Activated CD8-positive, alpha-beta memory T cell treated with anti-CD3 and anti-CD28 coated beads, Interleukin-2, amount 10 ng/mL, durations not matched to agents 7 days and 5 days (primary cell): ENCODE measurements at places on chromosomes 4 and X.

GRCh38 chr4:98210281-98210680 lies 50.9 kb upstream of the RAP1GDS1 start:
- DNase-seq = no peak
- H3K4me1 ChIP-seq = no peaks in the 10 kb centered on the region
- no peak overlapping the region for H3K27ac ChIP-seq
- H3K27me3 ChIP-seq = peaks cover 2% of the 10 kb centered on the region
- no peaks in the 10 kb centered on the region for H3K36me3 ChIP-seq

- H3K4me3 ChIP-seq = peak overlapping the region; percentile 92
- peaks cover 68% of the 10 kb centered on the region for H3K4me1 ChIP-seq
- H3K27ac ChIP-seq = peak overlapping the region; percentile 100
- DNase-seq = peak; percentile 75
- peaks cover 52% of the 10 kb centered on the region for H3K36me3 ChIP-seq
Measured at GRCh38 chr4:168480931-168481611, 779 bp upstream of the DDX60L start.

- DNase-seq = peak; percentile 60
- H3K27me3 ChIP-seq = no peaks in the 10 kb centered on the region
- peak overlapping the region; percentile 80 for H3K27ac ChIP-seq
- peaks cover 11% of the 10 kb centered on the region for H3K36me3 ChIP-seq
- no peak overlapping the region for H3K4me3 ChIP-seq
Measured at GRCh38 chr4:100823066-100823992, 305.5 kb upstream of the EMCN start.

DNA sequence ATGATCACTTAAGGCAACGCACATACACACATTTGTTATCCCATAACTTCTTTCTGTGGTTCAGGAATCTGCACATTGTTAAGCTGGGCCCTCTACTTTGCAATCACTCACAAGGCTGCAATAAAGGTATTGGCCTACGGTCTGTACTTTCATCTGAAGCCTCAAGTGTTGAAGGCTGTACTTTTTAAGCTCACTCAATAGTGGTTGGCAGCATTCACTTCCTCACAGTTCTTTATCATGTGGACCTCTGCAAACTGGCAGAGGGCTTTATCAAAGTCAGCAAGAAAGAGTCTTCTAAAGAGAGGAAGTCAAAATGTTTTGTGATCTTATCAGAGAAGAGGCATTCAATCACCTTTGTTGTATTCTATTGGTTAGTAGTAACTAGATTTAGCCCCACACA lies 301.4 kb upstream of the EPHA5 start:
- H3K36me3 ChIP-seq = no peaks in the 10 kb centered on the region
- H3K4me1 ChIP-seq = no peaks in the 10 kb centered on the region
- H3K4me3 ChIP-seq = no peak overlapping the region
- no peak for DNase-seq
- H3K27me3 ChIP-seq = no peaks in the 10 kb centered on the region

GRCh38 chr4:24053934-24054333 lies 164.1 kb upstream of the PPARGC1A start:
- H3K36me3 ChIP-seq = no peaks in the 10 kb centered on the region
- DNase-seq = no peak
- H3K27me3 ChIP-seq = no peaks in the 10 kb centered on the region
- H3K4me1 ChIP-seq = no peaks in the 10 kb centered on the region
- no peak overlapping the region for H3K27ac ChIP-seq

DNA sequence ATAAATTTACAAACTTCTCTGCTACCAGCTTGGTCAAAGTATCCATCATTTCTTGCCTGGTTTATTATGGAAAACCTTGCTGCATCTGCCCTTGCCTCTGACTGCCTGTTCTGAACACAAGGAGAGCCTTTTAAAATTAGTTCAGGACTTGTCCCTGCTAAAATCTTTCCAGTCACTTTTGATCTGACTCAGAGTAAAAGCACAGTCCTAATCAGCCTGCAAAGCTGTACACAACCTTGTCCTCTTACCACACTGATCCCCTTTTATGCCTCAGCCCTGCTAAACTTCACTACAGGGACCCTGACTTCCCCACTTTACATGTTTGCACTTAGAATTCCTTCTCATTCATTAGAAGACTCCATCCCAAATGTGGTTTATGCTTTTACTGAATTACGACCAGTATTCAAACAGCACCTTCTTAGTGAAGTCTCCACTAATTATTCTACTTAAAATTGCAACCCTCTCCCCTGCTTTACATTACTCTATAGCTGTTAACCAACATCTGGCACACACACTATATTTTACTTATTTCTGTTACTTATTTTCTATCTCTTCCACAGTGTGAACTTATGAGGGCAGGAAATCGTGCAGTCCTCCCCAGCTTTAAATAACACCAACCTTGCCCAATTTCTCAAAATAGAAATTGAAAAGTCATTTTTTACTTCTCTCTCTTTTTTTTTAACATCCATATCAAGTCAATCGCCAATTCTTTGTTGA lies 6.3 kb downstream of the GABRA4 start:
- H3K27me3 ChIP-seq = peaks cover 26% of the 10 kb centered on the region
- H3K27ac ChIP-seq = no peak overlapping the region
- H3K4me1 ChIP-seq = no peaks in the 10 kb centered on the region
- H3K36me3 ChIP-seq = no peaks in the 10 kb centered on the region

DNA sequence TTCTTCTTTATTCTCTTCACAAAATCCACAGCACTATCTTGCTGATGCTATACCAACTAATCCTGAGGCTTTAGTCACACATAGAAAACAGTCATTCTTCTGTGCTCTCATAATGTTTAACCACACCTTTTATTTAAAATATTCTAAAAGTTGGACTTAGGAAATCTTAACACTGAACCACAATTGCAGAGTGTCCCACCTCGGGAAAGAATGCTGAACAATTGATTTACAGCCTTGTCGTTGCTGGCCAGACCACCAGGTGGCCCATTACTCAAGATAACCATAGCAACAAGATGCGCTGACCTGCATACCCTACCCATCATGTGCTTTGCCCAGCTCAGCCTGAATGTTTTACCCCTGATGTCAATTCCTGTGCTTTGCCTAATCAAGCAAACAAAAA lies 100.8 kb downstream of the ARSJ start:
- H3K36me3 ChIP-seq = peaks cover 2% of the 10 kb centered on the region
- H3K27ac ChIP-seq = no peak overlapping the region
- H3K27me3 ChIP-seq = no peaks in the 10 kb centered on the region
- DNase-seq = no peak
- no peak overlapping the region for H3K4me3 ChIP-seq

DNA sequence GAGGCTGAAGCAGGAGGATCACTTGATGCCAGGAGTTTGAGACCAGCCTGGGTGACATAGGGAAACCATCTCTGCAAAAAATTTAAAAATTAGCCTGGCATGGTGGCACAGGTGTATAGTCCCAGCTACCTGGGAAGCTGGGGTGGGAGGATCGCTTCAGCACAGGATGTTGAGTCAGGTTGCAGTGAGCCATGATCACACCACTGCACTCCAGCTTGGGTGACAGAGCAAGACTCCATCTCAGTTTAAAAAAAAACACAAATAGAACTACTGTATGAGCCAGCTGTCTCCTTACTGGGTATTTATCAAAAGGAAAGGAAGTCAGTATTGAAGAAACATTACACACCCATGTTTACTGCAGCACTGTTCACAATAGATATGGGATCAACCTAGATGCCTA lies 138.7 kb downstream of the RAP1GDS1 start:
- H3K4me3 ChIP-seq = no peak overlapping the region
- peaks cover 29% of the 10 kb centered on the region for H3K36me3 ChIP-seq
- H3K27me3 ChIP-seq = no peaks in the 10 kb centered on the region
- DNase-seq = no peak
- no peaks in the 10 kb centered on the region for H3K4me1 ChIP-seq

DNA sequence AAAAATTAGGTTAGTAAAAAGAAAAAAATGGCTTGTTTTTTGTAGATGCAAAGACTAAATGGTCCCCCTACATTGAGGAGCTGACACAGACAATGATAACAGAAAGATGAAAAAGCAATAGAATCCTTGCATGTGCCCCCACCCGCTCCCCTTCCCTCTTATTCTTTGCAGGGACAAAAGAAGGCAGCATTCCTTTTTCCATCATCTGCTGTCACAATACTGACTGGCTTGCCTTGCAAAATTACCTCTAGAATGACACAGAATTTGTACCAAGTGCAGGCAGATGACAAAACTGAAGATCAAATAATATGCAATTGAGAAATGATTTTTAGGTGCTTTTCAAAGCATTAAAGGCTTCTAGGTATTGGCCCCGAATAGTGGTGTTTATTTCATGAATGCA lies 153.1 kb upstream of the AGA start:
- no peak overlapping the region for H3K27ac ChIP-seq
- peaks cover 9% of the 10 kb centered on the region for H3K4me1 ChIP-seq
- no peaks in the 10 kb centered on the region for H3K36me3 ChIP-seq
- DNase-seq = no peak
- no peak overlapping the region for H3K4me3 ChIP-seq

DNA sequence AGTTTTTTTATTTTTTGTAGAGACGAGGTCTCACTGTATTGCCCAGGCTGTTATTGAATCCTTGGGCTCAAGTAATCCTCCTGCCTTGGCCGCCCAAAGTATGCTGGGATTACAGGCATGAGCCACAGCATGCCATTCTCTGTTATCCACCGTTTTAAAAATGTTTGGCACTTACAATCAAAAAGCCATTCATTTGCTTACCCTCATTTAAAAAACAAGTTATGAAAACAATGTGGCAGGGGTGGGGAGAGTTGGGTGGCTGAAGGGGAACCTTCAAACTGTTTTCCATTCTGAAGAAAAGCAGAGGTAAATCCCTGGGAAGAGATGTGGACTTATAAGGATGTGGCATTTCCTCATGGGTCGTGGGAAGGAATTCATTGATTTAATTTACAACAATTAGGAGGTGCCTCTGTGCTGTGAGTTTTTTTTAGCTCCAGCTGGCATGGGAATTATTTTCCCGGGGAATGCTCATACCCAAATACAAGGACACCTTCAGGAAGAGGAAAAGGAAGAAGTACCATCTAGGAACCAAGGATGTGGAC lies 103.5 kb downstream of the MID1 start:
- no peaks in the 10 kb centered on the region for H3K4me1 ChIP-seq
- H3K27ac ChIP-seq = no peak overlapping the region
- H3K27me3 ChIP-seq = no peaks in the 10 kb centered on the region
- no peaks in the 10 kb centered on the region for H3K36me3 ChIP-seq

DNA sequence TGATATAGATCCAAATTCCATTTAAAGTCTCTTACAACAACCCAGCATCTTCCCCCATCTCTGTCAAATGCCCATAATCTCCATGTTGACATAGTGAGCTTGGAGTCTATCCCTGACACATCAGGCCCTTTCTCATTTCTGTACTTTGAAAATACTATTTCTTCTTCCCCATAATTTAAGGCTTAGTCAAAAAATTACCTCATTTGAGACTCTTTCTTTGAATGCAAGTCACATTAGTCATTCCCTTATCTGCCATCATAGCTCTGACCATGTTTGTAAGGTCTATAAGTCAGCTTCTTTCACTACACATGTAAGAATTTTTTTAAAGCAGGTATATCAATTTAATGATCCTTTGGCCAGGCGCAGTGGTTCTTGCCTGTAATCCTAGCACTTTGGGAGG lies 99.9 kb downstream of the DDX60 start:
- DNase-seq = no peak
- H3K36me3 ChIP-seq = peaks cover 86% of the 10 kb centered on the region
- H3K4me3 ChIP-seq = no peak overlapping the region
- H3K4me1 ChIP-seq = no peaks in the 10 kb centered on the region
- H3K27me3 ChIP-seq = no peaks in the 10 kb centered on the region
- no peak overlapping the region for H3K27ac ChIP-seq

GRCh38 chrX:97494756-97495372 lies 611.2 kb downstream of the RPA4 start:
- no peak for DNase-seq
- H3K27ac ChIP-seq = no peak overlapping the region
- H3K27me3 ChIP-seq = no peaks in the 10 kb centered on the region
- peaks cover 2% of the 10 kb centered on the region for H3K4me1 ChIP-seq
- peaks cover 3% of the 10 kb centered on the region for H3K36me3 ChIP-seq

GRCh38 chr4:168410681-168411080 lies 69.6 kb downstream of the DDX60L start:
- no peak for DNase-seq
- H3K4me3 ChIP-seq = no peak overlapping the region
- H3K4me1 ChIP-seq = peaks cover 6% of the 10 kb centered on the region
- H3K27ac ChIP-seq = no peak overlapping the region
- no peaks in the 10 kb centered on the region for H3K27me3 ChIP-seq

DNA sequence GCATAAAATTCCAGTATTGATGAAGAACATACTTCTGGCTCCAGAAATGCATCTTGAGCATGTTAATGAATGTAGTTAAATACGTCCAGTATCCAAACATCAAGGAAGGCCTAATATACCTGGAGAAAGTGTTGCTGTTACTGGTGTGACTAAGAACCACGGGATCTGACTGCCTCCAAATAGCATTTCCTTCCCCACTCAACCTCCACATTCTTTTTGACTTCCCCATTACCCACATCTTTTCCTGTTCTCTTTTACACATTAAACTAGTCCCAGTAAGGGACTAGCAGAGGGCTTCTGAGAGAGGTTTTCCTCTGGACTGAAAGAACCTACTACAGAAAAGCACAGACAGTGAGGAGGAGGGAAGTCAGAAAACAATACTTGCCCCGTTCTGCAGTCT lies 482.8 kb upstream of the HTR2C start:
- H3K36me3 ChIP-seq = no peaks in the 10 kb centered on the region
- no peak overlapping the region for H3K4me3 ChIP-seq
- H3K27ac ChIP-seq = no peak overlapping the region
- H3K27me3 ChIP-seq = no peaks in the 10 kb centered on the region
- no peak for DNase-seq
- no peaks in the 10 kb centered on the region for H3K4me1 ChIP-seq

GRCh38 chrX:16114611-16115010 lies 8.8 kb upstream of the GRPR start:
- no peak overlapping the region for H3K27ac ChIP-seq
- no peak for DNase-seq
- peaks cover 5% of the 10 kb centered on the region for H3K27me3 ChIP-seq
- H3K4me3 ChIP-seq = no peak overlapping the region

GRCh38 chr4:111046811-111047210 lies 423.9 kb upstream of the PITX2 start:
- no peaks in the 10 kb centered on the region for H3K36me3 ChIP-seq
- DNase-seq = no peak
- no peaks in the 10 kb centered on the region for H3K27me3 ChIP-seq
- no peaks in the 10 kb centered on the region for H3K4me1 ChIP-seq

DNA sequence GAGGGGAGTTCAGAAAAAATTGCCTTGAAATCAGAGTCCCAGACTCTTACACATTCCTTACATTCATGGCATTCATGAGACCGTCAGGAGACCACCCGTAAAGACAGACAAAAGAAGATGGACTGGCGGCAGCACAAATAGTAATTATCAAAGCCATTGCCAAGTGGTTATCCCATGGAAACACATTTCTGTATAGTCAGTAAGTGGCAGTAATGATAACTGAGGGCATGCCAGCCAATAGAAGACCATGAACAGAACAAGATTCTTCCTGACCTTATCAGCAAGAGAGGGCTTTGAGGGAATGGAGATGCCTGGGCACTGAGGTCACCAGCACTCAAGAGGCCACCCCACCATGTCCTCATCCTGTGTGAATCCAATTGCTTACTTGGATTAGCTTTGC lies 121.7 kb upstream of the HCCS start:
- H3K27me3 ChIP-seq = no peaks in the 10 kb centered on the region
- H3K4me1 ChIP-seq = no peaks in the 10 kb centered on the region
- H3K27ac ChIP-seq = no peak overlapping the region
- no peak overlapping the region for H3K4me3 ChIP-seq

GRCh38 chr4:89820010-89820409 lies 17.0 kb downstream of the SNCA start:
- H3K27me3 ChIP-seq = peaks cover 12% of the 10 kb centered on the region
- no peak overlapping the region for H3K27ac ChIP-seq
